ENCODE measurements at places on chromosomes 13 and 19.
A peak's percentile ranks its signal among the peaks of the same experiment; 100 is the strongest.

GRCh38 chr13:28022848-28023518 is 34.5 kb upstream of the URAD start:
- peak; percentile 33 for DNase-seq

GRCh38 chr13:59176775-59177174 is 987.0 kb downstream of the DIAPH3 start:
- peak; percentile 1 for DNase-seq

GRCh38 chr13:38993381-38993780 is 2.8 kb upstream of the STOML3 start:
- DNase-seq = no peak

GRCh38 chr13:52969373-52969772 is 59.2 kb upstream of the OLFM4 start:
- no peak for DNase-seq

DNA sequence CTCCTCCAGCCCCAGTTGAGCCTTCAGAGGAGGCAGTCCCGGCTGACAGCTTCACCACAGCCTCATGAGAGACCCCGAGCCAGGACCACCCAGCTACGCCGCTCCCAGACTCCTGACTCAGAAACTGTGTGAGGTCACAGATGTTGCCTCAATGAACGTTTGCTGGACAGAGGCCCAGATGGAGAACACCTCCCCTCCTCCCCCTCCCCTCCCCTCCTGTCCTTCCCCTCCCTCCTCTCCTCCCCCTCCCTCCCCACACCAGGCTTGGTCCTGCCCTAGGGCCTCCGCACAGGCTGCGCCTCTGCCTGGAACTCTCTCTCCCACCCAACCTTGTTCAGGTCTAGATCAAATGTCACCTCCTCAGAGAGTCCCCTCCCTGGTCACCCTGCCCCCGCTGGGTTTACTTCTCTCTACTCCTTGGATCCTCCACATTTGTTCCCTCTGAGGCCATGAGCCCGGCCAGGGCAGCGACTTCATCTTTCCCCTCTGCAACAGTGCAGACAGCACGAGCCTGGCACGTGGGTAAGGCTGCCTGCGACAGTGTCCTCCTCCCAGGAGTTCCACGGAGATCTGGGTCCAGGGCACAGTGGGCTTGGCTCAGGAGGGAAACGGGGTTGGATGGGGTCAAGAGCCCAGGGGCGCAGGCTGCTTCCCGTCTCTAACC is 17.4 kb downstream of the PIP5K1C start:
- DNase-seq = peak; percentile 40

DNA sequence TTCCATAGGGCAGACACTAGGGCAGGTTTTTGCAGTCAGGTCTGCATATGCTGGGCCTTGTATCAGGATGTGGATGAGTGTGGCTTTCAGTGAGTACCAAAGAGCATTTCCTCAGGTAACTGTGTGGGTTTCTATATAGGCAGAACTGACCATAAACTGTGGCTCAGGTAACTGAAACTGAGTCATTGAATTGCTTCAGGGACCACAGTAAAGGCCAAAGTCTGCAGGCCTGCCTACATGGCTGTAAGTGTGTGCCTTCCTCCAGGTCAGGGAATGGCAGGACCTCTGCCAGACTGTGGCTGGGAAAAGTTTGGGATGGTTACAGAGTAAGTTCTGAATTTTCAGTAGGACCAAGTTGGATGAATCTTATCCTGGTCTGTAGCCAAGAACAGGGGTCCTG is 85.6 kb downstream of the ZNF486 start:
- no peak for DNase-seq

DNA sequence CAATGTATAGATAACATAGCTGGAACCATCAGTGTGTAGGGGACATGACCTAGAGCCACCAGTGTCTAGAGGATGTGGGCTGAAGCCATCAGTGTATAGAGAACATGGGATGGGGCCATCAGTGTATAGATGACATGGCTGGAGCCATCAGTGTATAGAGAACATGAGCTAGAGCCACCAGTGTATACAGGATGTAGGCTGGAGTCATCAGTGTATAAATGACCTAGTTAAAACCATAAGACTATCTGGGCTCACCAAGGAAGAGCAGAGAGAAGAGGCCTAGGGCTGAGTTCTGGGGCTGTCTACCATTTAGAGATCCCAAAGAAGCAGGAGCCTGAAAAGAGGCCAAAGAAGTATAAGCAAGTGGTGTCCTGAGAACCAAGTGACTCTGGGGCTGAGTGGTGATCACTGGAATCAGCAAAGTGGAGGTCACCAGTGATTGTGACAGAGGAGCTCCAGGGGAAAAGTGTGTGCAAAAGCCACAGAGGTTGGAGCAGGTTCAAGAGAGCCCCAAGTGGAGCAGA is 41.0 kb downstream of the RFX2 start:
- no peak for DNase-seq

DNA sequence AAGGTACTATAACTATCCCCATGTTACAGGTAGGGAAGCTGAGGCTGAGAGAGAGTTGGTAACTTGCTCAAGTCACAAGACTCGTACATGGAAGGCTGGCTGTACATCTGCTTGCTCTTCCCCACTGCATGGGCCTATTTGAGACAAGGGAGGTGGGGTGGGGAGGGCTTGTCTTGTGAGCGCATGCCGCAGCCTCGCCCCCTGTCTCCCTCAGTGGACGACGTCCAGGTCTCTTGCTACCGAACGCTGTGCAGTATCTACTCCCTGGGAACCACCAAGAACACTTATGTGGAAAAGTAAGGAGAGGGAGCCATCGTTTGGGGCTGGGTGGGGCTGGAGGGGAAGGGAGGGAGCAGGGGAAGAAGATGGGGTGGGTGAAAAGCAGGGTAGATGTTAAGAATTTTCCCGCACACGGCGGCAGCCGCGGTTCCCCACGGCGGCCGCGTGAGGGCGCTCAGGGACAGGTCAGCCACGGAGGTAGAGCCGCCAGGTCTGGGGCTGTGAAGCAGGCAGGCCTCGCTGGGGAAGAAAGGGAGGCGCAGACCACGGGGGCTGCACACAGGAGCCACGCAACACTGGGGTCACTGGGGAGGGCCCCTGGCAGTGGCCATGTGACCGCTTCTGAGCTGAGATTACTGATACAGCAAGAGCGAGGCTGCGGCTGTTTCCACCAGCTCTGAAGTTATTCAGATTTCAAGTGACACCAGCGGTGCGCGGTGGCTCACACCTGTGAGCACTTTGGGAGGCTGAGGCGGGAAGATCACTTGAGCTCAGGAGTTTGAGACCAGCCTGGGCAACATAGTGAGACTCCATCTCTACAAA is 81.5 kb downstream of the RYR1 start:
- peak; percentile 37 for DNase-seq

DNA sequence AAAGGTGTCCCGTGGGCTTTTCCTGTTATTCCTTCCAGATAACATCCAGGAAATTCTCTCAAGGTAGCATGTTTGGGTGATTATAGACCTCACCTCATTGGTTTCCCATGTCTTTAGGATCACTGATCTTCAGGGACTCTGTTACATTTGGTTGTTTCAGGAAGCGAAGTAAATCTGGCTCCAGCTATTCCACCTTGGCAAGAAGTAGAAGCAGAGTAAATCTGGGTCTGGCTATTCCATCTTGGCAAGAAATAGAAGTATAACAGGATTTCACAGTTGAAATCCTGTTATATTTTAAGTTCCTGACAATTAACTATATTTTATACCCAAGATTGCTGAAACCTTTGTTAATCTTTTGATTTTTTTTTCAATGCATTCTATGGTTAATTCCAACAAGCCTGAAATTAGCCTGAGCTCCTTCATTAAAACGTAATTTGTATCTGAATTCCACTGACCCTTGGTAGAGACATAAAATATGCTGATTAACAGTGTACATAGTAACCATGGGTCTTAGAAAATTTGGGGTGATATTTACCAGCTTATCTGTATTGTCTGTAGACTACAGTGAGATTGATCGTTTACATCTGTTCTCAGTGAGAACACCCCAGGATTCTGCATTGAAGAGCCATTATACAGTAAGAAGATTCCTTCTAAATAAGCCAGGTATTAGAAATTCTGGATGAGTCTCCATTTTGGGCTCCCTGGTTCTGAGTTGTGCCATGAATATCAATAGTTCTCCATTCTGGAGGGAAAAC is 267.6 kb upstream of the SLITRK6 start:
- DNase-seq = no peak

DNA sequence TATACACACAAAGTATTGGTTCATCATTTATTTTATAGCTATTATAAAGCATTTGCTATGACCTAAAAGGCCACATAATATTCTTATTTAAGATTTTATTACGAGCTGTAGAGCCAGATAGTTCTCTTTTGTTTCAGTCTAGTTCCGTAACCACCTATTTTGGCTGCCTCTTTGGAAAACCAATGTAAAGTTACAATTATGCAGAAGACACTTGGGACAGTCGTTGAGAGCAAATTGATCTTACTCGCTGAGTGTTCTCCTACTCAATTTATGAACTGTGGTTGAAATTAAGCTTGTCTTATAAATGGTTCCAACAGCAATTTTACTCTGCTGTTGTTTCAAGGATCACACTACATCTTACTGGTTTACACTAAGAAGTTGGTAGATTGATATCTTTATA is 122.3 kb downstream of the SLC7A1 start:
- no peak for DNase-seq

DNA sequence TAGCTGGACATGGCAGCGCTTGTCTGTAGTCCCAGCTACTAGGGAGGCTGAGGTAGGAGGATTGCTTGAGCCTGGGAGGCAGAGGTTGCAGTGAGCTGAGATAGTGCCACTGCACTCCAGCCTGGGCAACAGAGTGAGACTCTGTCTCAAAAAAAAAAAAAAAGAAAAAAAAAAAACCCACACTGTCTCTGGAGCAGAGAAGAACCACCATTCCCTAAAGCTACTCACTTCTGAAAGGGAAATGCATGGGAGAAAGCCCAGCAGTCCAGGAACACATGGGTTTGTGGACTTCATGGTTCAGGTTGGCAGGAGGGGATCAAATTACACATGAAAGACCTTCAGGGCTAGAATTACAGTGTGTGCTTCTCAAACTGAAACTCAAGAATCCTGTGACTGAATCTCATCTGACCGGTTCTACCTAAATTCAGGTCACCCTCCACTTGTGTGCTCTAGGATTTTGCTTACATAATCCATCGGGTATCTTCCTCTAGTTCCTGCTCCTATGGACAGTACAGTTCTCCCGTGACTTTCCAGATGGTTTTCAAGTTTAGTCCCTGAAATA is 30.2 kb upstream of the CPB2 start:
- no peak for DNase-seq

- peak; percentile 21 for DNase-seq
These were observed 63.3 kb downstream of the ZIC5 start for GRCh38 chr13:99908140-99908803.

DNA sequence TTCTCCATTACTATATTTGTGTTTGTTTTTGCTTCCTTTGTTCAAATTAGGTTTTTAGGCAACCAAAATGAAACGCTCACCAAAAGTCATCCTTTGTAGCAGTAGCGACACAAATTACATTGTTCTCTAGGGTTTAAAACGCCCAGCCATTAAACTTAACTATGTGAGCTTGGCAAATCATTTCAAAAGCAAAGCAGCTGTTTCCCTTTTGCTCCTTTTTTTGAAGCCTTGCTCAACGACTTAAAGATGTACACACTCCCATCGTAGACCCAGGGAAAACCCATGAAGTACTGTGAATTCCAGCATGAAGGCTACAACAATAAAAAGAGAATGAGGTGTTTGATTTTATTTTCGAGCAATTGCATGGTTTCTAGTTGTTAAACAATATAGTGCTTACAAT is 106.7 kb downstream of the RAP2A start:
- no peak for DNase-seq

- DNase-seq = no peak
These were observed 75.0 kb downstream of the TEX26 start for GRCh38 chr13:31007417-31007816.

GRCh38 chr19:6498294-6499036 is 3.6 kb downstream of the TUBB4A start:
- DNase-seq = no peak

DNA sequence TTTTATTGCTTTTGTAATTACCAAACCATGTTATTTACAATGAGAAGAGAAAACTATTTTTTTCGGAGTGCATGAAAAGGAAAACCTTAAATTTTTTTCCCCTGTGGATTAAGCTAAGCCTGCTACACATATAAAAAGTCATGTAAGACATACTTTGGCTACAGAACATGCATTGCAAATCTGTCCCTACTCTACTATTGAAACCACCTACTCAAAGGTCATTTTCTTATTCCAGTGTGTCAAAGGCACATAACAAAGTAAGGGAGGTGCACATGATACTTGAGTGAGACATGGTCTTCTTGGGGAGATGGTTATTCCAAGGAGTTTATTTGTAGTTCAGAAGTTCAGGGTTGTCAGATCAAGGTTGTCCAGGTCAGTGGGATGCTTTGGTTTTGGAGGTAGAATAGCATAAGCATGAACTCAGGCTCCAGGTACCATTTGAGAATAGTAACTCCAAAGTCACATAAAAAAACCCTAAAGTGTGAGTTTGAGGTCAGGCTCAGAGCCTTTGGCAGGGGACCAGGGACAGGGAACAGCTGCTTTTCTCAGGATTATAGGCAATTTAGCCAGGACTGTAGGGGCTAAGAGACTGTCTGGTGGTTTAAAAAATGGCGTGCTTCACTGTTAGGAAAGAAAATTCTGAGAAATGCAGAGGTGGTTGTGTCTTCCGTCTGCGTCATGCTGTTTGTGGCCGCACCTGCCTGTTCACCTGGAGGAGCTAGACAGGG is 15.4 kb downstream of the FARP1 start:
- no peak for DNase-seq

DNA sequence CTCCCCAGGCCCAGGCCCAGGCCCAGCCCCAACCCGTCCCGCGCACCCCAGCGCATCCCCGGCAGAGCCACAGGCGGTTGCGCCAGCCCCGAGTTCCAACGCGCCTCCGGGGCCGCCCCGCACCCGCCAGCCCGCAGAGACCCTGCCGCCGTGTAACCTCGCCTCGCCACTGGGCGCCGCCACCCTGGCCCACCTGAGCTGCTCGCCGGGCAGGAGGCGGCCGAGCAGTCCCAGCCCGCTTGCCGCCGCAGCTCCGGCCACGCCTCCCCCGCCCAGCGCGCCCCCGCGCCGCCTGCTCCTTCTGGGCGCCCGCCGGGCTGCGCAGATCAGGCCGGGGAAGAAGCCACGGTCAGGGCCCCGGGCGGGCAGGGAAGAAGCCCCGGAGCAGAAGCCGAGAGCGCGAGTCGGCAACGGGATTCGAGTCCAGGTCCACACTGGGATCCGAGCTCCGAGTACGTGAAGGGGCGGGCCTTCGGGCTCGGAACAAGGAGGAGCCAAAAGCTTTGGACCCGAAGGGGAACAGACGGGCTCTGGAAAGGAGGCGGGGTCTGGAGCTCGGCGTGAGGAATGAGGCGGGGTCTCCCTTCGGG is at the start of gene MBOAT7:
Gene MBOAT7, minus strand, starts transcription at position 436 of the 590 bp plus-strand sequence. CDS start 1,072 bp downstream, outside the sequence.
- DNase-seq = no peak

Data from fibroblast of skin of back (primary cell).